ENCODE measurements at places on chromosomes 12 and 14.

- DNase-seq = no peak
Measured at GRCh38 chr12:58521796-58522195, 398.5 kb downstream of the LRIG3 start.

DNA sequence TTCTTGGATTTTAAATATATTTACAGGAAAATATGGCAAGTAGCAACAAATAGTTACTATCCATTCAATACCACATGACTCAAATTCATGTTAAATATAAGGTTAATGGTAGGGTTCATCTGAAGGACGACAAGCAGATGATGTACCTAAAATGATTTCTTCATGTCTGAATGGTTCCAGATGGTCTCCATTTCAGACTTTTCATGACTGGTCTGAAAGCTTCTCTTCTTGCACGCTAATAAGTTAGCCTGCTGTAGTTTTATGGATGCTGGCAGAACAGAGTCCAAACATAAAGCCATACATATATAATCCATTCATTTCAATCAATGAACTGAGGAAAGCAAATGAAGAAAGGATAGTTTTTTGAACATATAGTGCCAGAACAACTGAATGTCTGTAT is 257.0 kb upstream of the MGAT4C start:
- DNase-seq = no peak

DNA sequence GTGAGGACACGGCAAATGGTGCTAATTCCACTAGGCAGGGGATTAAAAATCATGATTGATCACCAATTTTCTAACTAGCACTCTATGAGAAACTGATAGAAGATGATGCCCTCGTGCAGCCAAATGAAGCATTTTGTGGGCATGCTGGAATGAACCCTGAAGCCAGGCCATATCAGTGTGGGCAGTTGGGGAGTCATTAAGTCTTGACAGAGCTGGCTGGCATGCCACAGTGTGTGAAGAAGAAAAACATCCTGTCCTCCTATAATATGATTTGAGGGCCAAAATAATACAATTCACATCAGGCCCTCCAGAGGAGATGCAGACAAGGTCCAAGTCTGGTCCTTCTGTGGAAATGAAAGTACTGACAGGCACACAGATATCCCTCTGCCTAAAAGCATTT is 107.1 kb downstream of the TMTC1 start:
- no peak for DNase-seq

DNA sequence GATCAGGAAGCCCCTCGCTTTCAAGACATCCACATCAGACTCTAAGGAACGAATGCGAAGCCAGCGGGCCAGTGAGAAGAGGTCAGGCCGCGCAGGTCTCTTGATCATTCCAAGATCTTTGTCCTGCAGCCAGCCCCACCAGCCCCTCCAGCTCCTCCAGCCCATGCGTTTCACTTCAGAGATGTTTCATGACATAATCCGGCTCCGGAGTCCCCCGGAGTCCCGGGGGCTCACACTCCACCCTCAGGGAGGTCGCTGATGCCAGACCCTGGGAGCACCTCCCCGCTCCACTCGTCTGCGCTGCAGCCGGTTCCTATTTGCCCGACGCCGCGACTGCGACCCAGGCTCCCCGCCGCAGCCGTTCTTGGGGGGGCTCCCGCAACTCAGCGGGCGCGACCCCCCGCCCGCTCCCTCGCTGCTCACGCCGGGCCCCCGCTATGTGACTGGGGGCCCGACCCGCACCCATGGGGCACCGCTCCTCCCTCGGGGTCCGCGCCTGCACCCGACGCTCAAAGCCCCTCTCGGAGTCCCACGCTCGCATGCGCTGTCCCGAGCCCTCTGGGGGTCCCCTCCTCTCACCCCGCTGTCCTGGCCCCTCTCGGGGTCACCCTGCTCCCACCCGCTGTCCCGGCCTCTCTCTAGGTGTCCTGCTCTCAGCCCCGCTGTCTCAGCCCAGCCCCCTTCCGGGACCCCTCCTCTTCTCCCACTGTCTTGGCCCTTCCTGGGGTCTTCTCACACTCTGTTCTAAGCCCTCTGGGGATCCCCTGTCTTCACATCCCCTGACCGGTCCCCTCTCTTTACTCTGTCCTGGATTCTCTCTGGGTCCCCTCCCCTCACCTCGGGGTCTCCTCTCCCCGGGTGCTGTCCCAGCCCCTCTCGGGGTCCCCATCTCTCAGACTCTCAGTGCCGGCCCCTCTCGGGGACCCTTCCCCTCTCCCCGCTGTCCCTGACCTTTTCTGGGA is 1.1 kb downstream of the TAOK3 start:
- no peak for DNase-seq

DNA sequence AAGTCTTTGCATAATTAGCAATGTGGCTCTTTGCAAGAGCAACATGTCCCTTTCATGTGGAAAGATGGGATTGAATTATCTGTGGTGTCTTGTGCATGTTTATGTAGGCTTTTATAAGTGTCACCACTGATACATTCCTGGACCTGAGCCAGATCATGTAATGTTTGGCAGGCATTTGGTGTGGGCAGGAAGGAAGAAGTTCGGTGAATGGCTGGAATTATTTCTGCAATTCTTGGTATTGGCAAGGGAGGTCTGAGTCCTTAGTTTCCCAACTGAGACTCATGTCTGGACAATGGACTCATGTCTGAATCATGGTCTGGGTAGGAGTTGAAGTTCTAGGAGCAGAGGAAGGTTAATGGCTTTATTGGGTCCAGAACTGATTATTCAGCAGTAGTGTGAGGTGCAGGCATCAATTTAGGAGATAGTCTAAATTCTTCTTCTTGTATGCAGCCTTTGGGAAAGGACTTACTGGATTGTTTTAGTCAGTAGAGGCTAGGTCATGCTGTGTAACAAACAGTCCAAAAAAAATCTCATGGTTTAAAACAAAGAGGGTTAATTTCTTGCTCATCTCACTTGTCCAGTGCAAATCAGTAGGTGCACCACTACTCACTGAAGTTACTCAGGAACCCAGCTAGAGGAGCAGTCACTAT is 186.5 kb upstream of the LHX5 start:
- no peak for DNase-seq

Data from stimulated activated CD4-positive, alpha-beta T cell treated with anti-CD3 and anti-CD28 coated beads, Interleukin-1b, Interleukin-23, amount 100 ng/mL, for 1 hour (primary cell).